Left colon (tissue), 2 donors: ENCODE measurements at places on chromosomes 16 and 17. TPM values are rescaled to one million over a fixed set of nuclear protein-coding genes. Genes with fewer than 3 reads are reported as not detected.

- DNase-seq = no peak
These were observed 3.5 kb upstream of the ARMC5 start for GRCh38 chr16:31455601-31456314.

DNA sequence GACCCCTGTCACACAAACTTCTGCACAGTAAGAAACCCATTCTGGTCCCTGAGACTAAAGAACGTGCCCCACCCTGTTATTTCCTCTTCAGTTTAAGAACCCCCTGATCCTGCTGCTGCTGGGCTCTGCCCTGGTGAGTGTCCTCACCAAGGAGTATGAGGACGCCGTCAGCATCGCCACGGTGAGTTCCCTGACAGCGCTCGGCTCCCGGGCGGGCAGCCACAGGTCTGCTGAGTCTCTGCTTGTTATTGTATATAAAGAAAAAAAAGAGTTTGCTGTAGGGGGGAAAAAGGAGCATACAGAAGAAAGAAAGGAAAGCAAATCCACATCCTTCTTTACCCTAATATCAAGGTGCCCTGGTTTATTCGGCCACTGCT lies 40.0 kb downstream of the ATP2C2 start:
- no peak for DNase-seq

AHSP gene
- not detected for total RNA-seq

- DNase-seq = no peak
These were observed 172.9 kb downstream of the STX8 start for GRCh38 chr17:9402590-9403199.

TBC1D3C gene
- total RNA-seq = not detected

C16orf96 gene
- 0.11 TPM for total RNA-seq

- DNase-seq = no peak
These were observed 323.2 kb upstream of the CDH5 start for GRCh38 chr16:66043326-66043725.

RPL26 gene
- 1,187 TPM for total RNA-seq
